ENCODE measurements at places on chromosomes 16 and 17.

DNA sequence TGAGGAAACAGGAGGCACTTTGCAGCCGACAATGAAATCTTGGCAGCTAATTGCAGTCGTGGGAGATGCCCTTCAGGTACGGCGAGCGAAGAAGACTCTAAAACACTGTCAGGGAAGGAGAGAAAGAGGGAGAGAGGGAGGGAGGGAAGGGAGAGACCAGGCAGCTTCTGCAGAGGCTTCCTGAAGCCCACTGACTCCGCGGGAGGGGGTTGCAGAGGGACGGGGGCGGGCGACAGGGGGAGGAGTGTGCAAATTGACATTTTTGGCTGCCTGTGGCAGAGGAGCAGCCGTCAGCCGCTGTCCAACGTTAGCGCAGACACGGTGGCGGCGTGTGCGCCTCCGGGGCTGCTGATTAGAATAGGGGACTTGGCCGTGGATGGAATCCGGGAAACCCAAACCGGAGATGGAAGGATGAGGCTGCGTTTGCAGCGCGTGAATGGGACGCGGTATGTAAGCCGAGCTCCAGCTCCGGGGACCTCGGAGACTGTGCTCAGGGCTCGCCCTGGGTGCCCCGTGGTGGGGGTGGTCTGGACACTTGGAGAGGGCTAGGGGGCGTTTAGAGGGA, 849.1 kb upstream of the RBFOX1 start:
- DNase-seq, result no peak

DNA sequence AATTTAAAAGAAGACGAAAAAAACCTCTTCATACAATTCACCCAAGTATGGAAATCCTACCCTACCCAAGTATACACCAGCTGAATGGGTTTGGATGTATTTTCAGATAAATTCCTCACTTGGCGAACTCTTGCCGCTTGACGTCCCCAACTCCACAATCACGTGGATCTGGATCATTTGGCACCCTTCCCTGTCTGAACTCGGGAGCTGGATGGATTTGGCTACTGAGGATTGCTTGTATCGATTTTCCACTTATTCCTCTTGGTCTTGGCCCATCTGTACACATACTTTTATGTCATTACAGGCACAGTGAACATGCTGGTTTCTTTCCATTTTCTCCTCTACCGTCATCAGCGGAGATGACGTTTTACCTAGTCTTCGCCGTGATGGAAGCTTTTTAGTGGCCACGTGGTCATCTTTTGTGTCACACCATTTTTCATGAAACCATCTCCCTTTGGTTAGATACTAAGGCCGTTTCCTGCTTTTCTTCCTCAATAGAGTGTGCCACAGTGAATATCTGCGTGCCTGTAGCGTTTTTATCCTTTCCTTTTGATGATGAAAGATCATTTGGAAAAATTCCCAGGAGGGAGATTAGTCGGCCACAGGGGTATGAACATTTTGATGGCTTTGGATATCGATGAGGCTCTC, 47.1 kb downstream of the CMIP start:
- peak; percentile 34 for DNase-seq

- DNase-seq, result peak; percentile 23
Measured at GRCh38 chr16:66228792-66229191, 137.7 kb upstream of the CDH5 start.

GRCh38 chr16:11819798-11820197, 22.7 kb upstream of the ZC3H7A start:
- DNase-seq, result no peak

- DNase-seq, result no peak
Measured at GRCh38 chr16:22726868-22727267, 87.1 kb upstream of the HS3ST2 start.

DNA sequence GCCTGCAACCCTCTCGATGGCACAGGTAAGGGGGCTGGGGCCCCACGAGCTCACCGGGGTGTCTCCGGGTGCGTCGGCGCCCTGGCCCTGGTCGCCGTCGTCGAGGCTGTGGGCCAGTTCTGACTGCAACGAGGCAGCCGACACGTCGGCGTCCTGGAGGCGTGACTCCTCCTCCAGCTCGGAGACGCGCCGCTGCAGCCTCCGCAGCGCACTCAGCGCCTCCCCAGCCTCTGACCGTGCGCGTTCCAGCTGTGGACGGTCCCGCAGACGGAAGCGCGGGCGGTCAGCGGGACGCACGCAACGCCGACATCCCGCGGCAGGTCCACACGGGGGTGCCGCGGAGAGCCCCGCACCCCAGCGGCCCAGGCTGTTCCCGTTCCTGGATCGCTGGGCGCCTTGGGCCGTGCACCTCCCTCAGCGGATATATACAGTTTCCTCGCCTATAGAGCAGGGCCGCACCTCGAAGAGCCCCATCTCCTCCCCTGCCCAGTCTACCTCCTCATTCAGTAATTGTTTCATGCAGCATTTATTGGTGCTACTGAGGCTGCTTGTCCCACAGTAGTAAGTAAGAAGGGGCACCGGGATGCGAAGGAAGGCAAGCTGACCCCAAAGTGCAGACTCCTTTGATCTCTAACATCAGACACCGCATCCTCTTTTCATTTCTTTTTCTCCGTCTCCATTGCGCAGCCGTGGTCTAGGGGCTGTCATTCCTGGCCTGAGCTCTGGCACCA, 5.8 kb downstream of the THOC6 start:
- no peak for DNase-seq

- DNase-seq, result no peak
Measured at GRCh38 chr16:88049561-88050545, 98.6 kb downstream of the BANP start.

DNA sequence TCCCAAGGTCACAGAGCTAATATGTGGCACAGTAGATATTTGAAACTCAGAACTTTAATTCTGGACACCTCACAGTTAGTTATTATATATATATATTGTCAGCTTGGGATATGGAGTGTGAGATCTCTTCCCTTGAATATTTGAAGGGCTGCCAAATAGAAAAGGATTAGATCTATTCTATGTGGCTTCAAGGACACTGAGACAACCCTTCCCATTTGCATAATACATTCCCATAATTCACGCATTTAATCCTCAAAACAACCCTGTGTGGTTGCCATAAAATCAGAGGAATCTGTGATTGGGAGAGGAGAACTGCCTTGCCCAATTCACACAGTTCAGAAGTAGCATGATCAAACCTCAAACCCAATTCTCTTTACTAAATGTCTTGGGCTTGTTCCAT, 365.8 kb upstream of the DYNLRB2 start:
- DNase-seq, result no peak

GRCh38 chr16:54584121-54584520, 297.5 kb upstream of the IRX3 start:
- no peak for DNase-seq

DNA sequence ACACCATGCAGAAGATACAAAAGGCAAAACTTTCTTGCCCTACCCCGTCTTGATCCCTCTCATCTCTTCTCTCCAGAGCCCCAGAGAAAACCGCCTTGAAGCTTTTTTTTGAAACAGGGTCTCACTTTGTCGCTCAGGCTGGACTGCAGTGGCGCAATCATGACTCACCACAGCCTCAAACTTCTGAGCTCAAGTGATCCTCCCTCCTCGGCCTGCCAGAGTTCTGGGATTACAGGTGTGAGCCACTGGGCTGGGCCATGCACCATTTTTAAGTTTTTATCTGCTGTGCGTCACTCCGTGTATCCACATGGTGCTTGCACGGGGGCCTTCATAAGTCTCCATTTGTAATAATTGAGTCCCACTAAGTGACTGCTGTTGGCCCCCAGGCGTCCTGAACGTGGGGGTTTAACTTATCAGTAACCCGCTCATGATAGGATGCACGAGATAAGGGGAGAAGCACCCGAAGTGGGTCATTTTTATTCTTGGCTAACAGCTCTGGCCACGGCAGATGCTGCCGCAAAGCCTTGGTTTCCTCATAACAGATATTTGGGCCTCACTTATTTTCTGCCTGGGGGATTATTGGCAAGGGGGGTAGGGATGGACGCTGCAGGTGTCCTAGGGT, 8.6 kb downstream of the DNAH17 start:
- no peak for DNase-seq

DNA sequence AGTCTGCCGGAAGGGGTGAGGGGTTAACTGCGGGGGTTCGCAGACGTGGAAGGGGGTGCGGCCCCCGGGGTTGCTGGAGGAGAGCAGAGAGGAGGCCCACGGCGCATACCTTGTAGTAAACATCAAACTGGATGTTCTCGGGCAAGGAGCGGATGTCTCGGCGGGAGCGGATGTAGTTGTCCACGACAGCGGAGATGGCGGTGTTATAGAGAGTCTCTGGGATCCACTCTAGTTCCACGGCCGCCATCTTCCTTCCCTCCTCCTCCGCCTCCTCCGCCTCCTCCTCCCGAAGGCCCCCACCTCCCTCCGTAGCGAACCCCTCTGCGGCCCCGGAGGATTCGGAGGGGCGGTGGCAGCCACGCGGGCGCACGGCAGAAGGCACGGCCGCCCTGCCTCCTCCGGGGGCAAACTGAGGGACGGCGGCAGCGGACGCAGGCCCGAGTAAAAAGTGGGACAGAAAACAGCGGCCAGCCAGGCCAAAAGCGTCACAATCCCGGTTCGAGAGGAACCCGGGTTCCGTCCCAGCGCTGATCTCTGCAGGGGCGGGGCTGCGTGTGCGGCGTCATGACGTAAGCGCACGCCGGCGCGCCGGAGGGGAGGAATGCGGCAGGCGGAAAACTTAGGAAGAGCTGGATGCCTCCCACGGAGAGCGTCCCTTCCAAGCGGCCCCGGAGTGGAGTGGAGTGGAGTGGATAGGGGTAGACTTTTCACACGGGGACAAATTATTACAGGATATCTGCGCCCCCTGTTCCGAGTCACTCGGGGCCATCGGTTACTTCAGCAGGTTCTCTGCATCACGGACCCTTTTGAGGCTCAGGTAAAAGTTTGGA, at the start of gene APPBP2:
APPBP2 (minus strand) TSS at position 558 of the 830 bp plus-strand sequence; CDS start at position 247, 311 bp downstream.
- DNase-seq, result peak; percentile 90

GRCh38 chr16:79601092-79601930, 774 bp upstream of the MAF start:
- DNase-seq, result peak; percentile 29

GRCh38 chr16:84553873-84554399, 49.5 kb upstream of the MEAK7 start:
- no peak for DNase-seq

DNA sequence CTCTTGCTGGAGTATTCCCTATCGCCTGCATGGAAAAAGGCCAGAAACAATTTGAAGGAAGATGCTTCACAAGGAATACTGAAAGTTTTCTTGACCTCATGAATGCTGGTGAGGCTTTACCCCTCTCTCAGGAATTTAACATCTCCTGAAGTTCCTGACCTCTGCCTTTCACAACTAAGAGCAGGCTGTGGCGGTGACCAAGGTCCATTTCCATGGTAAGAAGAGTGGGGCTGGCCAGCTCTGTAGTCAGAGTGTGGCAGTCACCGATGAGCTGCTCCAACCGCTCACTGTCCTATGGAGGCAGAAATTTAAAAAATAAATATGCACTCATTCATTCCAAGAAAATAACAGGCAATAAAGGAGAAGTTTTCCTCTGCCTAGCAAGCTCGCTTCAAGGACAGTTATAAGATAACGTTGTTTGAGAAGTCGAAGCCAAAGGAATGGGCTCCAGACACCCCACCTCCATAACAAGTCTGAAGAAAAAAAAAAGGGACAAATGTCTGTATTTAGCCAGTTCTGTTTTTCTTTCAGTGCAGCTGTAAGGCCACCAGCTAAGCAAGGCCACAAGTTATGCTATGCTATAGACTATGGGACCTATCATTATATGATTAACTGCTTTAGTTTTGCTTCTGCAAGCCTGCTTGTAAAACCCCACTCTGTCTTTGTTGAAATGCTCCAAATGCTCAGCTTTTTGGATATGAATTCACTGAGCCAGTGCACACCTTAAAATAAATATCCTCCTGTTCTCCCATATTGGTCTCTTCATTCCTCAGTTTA, 6.0 kb upstream of the CCL4L2 start:
- DNase-seq, result no peak

DNA sequence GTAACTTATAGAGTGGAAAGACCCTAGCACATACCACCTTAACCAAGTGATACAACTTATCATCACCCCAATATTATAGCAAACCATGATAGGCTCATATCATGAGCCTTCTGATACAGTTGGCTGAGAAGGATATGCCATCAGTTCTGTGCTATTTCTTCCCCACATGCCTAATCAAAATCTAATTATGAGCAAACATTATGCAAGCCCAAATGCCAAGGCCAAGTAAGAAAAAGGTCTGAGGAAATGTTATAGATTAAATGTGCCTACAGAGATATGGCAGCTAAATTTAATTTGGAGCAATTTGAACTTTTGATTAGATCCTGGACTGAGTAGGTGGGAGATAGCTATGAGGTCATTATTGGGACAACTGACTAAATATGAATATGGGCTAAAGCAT, 225.9 kb upstream of the PMFBP1 start:
- DNase-seq, result no peak

DNA sequence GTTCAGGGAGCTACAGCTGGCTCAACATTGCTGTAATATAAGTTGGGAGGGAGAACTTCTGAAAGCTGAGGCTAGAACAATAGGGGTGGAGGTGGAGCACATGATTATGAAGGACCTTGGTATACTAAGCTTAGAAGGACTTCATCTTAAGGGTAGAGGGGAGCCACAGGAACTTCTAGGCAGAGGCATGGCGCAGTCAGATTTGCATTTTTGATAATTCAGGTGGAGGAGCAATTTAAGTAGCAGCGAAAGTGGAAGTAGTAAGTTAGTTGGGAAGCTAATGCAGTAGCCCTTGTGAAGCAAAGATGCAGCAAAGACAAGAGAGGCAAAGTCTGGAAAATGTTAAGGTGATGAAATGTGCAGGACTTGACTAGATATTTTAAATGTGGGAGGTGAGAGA, 144.1 kb downstream of the SPECC1 start:
- DNase-seq, result no peak
